ENCODE measurements at places on chromosomes 3 and 15. TPM values are rescaled to one million over a fixed set of nuclear protein-coding genes. Genes with fewer than 3 reads are reported as not detected.

Gene SLC28A2
- 0.10 TPM for total RNA-seq

Gene CDC25A
- 4.8 TPM for total RNA-seq

Gene TGM4
- total RNA-seq = not detected

Gene ANKRD63
- total RNA-seq = 2.4 TPM

Gene UPK1B
- 9.4 TPM for total RNA-seq

DNA sequence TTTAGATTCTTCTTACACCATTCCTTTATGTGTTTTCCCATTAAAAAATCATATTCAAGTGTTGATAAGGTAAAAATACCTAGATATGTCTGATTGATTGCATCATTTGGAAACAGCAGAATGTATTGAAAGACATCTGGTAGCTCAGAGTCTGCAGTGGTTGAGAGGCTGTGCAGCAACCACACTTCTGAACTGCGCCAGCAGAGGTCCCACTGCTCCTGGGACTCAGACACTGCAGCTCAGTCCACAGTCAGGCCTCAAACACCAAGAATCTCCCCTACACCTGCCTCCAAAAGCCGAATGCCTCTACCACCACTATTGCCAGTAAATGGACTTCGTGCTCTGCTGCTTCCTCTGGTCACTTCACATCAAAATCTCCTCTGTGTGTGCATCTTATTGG lies 176.9 kb upstream of the LMCD1 start:
- DNase-seq = no peak

DNA sequence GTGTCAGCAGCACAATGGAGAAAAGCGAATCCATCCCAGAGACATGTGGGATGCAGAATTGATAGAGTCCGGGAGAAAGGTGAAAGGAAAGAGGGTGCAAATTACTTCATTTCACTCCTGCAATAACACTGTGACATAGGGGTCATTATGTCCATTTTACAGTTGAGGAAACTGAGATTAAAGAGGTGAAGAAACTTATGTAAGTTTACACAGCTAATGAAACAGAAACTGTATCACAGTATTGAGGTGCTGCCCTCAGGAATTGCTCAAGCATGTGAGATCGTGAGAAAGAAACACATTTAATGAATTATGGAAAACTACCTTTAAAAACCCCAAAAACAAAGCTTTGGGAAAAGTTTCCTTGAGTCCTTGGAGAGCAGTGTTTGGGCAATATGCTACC lies 103.6 kb upstream of the PFN2 start:
- DNase-seq = no peak

DNA sequence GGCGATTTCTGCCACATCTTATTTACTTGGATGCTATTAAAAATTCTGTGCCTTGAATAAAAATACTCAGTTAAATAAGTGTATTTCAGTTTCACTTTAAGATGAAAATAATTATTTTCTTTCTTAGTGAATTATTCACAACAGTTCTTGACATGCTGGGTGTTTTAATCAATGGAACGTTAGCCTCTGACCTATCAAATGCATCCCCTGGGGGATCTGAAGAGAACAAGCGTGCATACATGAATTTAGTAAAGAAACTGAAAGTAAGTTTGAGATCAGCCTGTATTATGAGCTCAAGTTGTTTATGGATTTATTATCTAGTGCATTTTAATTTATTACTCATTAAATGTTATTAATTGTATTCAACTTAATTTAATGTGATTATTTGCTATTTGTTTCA lies 597 bp downstream of the P2RY12 start:
- DNase-seq = no peak

GRCh38 chr3:188280627-188281026 lies 126.7 kb downstream of the LPP start:
- no peak for DNase-seq

DNA sequence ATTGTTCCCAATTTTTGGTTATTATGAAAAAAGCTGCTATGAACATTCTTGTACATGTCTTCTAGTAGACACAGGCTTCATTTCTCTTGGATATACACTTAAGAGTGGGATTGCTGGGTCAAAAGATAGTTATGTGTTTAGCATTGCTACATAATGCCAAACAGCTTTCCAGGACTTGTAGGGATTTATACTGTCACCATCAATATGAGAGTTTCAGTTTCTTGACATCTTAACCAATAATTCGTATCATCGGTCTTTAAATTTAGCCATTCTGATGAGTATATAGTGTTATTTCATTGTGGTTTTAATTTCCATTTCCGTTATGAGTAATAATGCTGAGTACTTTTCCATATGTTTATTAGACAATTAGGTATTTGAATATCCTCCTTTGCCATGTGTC lies 190.3 kb upstream of the PFN2 start:
- no peak for DNase-seq

GRCh38 chr3:61875976-61876671 lies 314.8 kb downstream of the PTPRG start:
- no peak for DNase-seq

DNA sequence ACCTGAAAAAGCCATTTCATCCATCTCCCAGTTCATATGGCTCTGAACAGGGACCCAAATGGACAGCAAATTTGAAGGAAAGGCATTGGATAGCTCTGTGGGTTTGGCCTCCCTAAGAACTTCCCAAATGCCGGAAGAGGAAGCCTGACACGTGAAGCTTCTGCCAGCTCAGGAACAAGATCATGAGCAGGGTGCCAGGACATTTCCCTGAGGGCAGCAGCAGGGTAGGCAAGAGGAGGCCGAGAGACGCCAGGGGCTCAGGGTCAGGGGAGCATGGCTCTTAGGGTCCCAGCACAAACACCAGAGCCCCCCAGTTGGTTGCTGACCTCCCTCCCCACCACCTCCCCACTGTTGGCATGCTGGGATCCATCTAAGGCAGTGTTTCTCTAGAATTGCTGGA lies 187.5 kb downstream of the MEGF11 start:
- no peak for DNase-seq

GRCh38 chr3:112984485-112984884 lies 6.3 kb upstream of the GTPBP8 start:
- DNase-seq = peak; percentile 35

Data from tongue (tissue), 3 donors.